ENCODE measurements at places on chromosomes 7 and 10.

DNA sequence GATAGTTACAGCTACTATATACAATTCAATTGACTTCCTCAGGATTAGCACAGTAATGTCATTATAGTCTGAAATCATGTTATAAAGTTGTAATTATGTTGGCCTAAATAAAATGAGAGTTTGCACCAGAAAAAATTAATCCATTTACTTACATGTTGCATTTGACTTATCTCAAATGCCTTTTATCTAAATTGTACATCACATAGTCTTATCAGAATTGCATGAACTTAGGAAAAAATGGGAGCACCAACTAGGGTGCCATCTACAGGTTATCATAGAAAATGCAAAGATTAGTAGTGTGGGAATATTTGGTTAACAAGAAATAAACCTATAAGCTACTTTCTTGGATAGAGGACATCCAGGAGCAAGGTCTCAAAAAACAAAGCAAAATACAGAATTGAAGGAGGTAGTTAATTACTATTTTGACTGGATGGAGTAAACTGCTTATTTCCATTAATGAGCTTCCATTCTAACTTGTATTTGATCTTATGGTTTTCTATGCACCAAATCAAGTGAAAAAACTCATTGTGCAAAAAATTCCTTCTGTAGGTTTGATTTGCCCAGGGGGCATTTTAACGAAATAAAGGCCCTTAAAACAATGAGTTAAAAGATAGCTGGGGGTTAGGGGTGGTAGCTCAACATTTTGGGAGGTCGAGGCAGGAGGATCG is 60.0 kb upstream of the ORC5 start:
- DNase-seq, result no peak

DNA sequence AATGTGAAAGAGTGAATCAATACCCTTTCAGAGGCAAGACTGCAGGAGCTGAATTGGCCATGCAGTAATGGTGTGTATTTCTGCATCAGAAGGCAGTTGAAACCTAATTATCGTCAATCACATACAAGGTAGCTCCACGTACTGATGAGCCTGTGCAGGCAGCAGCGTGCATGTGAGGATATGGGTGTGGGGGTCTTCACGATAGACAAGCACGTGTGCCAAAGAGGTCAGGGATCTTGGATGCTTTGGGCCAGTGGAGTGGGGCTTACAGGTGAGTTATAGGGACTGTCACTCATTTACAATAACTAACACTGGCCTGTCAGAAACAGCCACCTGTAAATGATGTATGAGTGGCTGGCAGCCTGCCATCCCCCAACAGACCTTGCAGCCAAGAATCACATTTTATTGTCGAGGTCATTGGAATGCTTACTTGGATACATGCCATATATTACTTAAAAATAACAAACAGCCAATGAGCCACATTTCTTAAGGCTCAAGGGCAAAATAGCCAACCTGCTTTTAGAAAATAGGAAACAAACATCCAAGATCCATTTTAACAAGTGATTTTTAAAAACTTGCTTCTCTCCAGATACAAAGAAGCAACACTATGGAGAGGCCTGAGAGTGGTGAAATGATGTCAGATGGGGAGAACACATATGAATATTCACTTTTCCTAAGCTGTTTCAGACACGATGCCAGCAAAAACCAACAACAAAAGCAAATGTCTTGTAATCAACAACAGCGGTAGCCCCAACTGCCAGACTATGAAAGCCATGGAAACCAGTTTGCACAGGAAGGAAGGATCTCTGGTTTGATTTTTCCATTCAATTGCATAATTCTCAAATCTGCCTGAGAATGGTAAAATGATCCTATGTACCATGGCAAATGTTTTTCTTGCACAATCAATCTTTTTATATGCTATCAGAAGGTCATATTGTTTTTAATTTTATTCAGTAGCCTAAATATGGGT is 210.7 kb downstream of the SKAP2 start:
- no peak for DNase-seq

GRCh38 chr7:135335628-135336139 is 102.0 kb downstream of the STRA8 start:
- DNase-seq, result peak; percentile 89

GRCh38 chr7:141328290-141328689 is 222.9 kb upstream of the AGK start:
- no peak for DNase-seq

- no peak for DNase-seq
Measured at GRCh38 chr7:22442882-22443369, 57.1 kb downstream of the STEAP1B start.

DNA sequence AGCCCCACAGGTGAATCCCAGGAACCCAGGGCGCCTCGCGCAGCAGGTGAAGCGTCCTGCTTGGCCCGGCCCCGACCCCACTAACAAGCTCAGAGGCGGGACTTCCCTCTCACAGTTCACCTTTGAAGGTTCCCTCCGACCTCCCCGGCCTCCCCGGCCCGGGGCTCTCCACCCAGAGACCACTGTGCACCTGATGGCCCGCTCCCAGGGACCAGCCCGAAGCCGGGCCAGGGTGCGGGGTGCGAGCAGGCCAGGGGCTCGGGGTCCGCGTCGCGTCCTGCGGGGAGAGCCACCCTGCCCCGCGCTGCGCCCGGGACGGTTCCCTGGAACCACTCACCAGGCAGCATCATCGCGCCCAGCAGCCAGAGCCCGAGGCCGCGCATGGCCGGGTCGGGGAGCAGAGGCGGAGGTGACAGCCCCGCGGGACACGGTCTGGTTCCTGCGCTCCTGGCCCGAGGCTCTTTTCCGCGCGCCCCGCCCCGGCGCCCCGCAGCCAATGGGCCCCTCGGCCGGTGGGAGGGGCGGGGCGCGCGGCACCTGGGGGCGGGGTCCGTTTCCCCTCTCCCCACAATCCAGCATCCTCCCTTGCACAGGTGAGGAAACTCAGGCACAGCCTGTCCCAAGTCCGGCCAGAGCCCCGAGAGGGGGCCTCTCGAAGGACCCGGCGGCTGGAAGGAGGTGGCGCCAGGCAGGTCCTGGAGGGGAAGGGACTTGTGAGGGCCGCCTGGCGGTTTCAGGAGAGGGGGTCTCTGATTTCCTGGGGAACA is at the start of gene ADAM8:
Gene ADAM8, minus strand, starts transcription at position 434 of the 767 bp plus-strand sequence. Its CDS starts 51 bp downstream, at position 383.
- DNase-seq, result peak; percentile 60

DNA sequence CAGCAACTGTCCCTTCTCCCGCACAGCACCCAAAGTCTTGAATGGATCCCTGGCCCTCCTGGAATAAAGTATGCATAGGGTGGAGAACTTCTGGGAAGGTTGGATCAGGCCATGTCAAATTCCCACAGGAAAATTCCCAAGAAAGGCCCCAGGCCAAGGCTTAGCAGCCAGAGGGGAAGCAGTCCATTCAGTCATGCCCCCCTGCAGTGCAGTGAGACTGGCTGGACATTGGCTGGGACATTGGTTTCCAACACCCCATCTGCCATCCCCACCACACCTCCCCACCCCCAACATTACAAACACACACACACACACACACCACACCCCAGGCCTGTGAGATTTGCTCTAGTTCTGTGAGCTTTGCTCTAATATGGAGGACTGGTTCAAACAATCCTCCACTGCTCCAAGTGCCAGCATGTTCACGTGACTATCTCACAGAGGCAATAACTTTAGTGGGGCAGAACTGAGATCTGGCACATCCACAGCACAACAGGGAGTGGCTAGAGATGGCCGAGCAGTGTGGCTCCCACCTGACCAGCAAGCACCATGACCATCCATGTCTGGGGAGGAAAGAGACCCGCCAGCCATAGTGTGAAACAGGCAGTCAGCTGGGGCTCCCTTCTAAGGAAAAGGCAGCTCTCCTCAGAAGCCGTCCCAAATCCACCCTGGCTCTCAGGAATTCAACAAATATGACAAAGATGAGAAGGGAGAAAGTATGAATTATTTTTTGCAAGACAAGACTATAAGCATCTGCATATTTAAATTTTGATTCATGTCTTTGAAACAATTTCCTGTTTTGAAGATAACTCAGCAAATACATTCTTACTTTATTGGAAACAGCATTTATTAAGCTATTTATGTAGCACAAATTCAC is 6.7 kb upstream of the FAM170B start:
- no peak for DNase-seq

GRCh38 chr10:69629897-69630650 is at the start of gene FAM241B:
FAM241B (plus strand) TSS chr10:69630247; CDS start chr10:69631744, 1,497 bp downstream.
- peak; percentile 85 for DNase-seq

DNA sequence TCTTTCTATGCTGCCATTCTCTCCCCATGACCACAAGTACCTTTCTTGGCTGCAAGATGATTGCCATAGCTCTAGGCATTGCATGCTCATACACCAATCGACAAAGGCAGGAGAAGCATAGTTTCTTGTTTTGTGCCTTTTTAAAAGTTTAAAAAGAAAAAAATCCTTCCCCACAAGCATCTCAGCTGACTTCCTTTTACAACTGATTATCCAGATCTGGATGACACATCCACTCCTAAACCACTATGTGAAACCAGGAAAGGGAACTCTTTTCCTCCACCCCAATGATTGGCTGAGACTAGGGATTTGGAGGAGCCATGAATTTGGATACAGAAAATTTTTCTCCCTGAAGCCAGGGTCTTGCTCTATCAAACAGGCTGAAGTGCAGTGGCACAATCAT is 14.5 kb upstream of the LRRC4 start:
- DNase-seq, result no peak

DNA sequence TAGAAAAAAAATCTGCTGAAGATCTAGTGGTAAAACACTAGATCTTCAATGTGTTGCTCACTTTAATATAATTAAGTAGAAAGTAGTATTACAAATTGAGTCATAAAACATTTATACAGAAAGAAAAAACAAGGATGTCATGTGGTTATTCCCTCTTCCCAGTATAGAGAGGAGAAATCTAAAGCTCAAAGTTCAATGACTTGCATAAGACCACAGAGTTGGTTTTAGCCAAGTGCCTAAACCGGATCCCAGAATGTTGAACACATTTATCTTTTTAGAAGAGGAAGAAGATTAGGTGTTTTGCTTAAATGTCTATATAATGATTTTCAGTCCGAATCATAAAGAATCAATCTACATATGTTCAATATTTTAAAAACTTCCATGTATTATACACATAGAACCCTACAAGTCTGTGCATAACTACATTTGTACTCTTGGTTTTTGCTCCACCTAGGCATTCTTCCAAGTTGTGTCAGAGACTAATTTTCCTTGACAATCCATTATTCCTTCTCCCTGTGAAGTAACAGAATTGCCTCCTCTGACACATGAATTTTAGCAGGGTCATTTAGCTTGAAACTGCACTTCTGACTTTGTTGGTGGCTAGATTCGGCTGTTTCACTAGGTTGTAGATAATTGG is 389.2 kb downstream of the MAGI2 start:
- DNase-seq, result no peak

DNA sequence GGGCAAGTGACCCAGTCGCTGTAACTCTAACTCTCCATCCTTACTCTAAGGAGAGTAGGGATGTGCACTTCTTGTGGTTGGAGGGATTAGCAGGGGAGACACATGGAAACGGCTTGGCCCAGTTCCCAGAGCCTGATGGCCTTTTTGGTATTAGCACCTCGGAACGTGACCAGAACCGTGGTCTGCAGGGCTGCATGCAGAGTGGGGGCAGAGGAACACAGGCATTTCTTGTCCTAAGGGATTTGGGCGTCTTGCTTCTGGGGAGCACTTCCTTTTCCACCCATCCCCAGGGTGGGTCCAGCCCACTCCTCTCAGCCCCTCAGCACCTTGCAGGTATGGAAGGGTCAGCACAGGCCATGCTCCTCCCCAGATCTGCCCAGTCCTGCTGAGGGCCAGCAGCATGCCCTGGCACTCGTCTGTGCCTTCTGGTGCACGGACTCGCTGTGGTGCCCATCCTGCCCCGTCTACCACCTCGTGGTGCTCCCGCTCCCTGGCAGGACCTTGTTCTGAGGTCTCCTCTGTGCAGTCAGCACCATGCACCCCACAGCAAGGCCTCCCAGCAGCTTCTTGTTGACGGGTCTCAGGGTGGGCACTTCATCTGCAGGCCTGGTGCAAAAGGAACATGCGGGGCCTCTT is 109.6 kb downstream of the ACTR3B start:
- DNase-seq, result no peak

DNA sequence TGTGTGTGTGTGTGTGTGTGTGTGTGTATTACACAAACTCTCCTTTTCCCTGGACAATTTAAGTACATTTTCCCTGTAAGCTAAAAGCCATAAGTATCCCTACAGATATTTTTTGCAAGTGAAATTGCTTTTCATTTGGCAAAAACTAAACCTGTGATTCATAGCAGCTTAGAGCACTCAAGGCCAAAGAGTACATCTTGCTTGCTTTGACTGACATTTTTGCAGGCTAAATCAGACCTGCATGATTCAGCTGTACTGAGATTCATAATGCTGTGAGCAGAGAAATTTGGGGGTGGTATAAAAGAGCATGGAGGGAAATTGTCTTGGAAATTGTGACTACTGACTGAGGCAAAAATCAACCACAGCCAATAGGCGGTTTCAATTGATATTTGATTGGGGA is 500.4 kb downstream of the GFRA1 start:
- no peak for DNase-seq

- peak; percentile 77 for DNase-seq
Measured at GRCh38 chr7:28956608-28957063, 1.5 kb downstream of the TRIL start.

GRCh38 chr10:123995082-123995460 is 98.3 kb downstream of the CHST15 start:
- no peak for DNase-seq

- DNase-seq, result no peak
Measured at GRCh38 chr10:117249493-117250093, 8.7 kb downstream of the SLC18A2 start.

DNA sequence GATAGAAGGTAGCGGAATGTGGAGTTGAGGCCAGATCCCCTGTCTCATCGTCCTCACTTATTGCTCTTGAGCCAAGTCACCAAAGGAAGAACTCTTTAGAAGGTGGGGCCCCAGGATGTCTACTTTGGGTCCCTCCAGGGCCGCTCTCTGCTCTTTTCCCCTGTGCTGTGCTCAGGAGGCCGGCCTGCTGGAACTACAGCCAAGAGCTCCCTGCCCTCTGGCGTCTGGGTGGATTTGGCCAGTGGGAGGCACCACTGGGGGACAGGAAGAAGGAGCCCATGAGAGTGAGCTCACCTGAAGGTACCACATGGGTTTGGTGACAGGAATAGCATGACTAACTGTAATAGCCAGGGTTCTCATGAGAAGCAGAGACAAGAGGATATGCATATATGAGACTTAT is 97.7 kb upstream of the FAM180A start:
- no peak for DNase-seq

- no peak for DNase-seq
Measured at GRCh38 chr10:15251791-15252380, 83.4 kb upstream of the NMT2 start.

GRCh38 chr10:103901299-103901698 is 16.7 kb downstream of the STN1 start:
- no peak for DNase-seq

Measured in progenitor cell of endocrine pancreas (in vitro differentiated cells).